ENCODE measurements at places on chromosomes 16 and 17.
A peak's percentile ranks its signal among the peaks of the same experiment; 100 is the strongest.

DNA sequence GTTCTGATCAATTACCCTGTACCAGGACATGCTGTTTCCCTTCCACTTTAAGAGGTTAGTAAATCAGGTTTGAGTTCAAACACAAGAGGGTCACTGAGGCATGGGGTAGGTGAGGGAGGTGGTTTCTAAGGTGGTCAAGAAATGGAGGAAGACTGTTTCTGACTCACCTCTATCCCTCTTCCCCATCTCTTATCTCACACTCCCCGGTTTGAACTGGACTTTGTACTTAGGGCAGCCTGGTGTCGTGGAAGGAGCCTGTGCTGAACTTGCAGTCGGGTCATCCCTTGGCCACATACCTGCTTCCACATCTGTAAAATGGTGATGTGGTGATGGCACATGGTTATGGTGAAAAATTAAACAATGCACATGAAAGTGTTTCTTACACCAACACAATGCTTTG, 17.2 kb upstream of the TMEM98 start:
- DNase-seq, result no peak

DNA sequence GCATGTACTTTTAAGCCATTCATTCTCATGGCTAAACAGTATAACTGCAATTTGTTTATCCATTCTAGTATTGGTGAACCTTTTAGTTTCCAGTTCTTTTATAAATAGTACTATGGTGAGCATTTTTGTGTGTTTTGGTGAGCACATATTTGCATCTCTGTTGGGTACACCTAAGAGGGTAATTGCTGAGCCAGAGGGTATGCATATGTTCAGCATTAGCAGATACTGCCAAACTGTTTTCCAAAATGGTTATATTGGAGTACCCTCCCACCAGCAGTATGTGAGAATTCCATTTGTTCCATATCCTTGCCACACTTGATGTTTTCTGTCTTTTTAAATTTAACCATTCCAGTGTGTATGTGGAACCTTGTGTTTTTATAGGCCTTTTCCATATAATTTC, 54.1 kb upstream of the SLC12A3 start:
- no peak for DNase-seq

- DNase-seq, result no peak
These were observed 1.3 kb downstream of the ATXN1L start for GRCh38 chr16:71847096-71847495.

GRCh38 chr17:10178506-10178991, 19.9 kb downstream of the GAS7 start:
- DNase-seq, result no peak

- DNase-seq, result no peak
These were observed 5.0 kb downstream of the NEUROD2 start for GRCh38 chr17:39602533-39603303.

DNA sequence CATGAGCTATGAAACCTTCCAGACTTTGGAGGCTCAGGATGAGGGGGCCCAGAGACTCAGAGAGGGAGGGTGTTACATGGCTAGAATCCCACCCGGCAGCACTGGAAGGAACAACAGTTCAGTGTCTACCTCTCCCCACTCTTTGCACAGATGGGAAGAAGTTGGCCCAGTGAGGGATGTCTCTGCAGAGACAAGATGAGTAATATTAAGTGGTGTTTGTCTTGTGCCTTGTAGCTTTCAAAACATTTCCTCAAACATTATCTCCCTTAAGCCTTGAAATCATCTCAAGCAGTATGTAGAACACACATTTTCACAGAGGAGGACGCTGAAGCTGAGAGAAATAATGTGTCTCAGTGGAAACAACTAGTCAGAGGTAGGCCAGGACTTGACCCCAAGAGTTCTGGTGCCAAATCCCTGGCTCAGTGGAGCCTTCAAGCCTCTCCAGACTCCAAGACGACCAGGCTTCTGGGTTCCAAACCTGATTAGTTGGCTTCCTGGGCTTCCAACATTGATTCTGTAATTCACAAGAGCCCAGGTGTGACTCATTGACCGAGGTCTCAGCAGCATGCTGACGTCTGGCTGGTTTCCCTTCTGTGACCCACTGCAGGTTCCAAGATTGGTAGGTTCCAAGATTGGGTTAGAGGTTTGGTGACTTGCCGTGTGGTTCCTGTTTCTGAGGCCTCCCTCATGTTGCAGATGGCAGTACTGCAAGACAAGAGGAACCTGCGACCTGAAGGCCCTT, 7.4 kb downstream of the RNF112 start:
- DNase-seq, result no peak

- no peak for DNase-seq
These were observed 38.8 kb upstream of the HSBP1 start for GRCh38 chr16:83768986-83769385.

GRCh38 chr16:19437280-19437679, 19.6 kb downstream of the TMC5 start:
- DNase-seq, result no peak

DNA sequence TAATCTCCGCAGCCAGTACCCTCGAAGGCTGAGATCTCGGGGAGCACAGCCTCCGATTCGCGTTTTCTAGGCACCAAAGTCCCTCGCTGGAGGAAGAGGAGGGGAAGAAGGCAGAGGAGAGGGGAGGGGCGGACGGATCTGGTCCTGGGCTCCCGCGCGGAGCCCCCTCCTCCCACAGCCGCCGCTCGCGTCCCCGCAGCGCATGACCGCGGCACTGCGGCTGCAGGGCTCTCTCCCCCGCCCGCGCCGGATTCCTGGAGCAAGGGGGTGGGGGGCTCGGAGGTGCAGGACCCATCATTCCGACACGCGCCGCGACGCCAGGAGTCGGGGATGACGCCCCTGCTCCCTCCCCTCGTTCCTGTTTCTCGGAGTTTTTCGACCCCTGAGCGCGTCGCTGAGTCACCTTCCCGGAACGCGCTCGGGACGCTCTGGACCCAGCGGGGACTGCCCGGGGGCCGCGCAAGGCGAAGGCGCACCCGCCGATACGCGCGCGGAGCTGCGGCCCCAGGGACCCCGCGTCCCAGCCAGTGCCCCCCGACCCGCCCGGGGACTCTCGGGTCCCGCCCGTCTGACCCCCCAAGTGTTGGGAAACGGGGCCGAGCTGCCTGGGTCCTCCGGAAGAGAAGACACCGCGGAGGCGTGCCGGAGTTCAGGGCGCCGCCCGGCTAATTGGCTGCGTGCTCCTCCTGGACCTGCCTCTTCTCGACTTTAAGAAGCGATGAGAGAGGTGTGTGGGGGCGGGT, 1.4 kb upstream of the SPHK1 start:
- peak; percentile 26 for DNase-seq

DNA sequence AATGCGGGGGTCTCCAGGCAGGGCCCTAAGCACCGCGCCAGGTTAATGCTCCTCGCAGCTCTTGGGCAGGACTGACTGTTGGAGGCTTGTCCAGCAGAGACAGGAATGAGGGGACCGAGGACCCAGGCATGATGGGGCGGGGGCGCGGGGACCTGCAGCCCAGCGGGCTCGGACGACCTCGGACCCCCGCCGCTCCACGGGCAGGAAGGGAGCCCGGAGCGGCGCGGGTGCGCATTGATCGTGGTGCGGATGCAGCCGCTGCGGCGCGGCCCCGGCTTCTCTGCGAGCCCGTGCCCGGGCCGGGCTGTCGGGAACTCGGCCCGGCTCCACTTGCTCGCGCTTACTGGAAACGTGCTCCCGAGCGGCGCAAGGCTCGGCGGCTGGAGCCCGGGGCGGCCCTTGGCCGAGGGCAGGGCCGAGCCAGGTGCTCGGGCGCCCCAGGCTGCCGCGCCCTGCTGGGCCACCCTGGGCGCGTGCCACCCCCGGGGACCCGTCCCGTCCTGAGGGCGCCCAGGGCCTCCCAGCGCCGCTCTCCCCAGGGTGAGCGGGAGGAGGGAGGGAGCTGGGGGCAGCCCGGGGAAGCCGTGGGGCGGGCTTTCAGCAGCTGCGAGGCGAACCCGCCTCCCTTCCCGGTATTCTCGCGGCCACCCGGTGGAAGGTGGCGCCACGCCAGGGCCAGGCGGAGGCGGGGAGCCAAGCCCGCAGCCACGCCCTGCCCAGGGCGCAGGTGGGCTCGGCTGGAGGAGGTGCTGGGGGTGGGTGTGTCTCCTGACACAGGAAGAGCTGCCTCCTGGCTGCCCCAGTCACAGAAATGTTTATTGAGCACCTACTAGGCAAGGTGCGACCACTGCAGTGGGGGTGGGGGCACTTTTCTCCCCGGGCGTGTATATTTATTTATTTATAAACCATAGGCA, 45.9 kb downstream of the SOCS3 start:
- DNase-seq, result peak; percentile 44

DNA sequence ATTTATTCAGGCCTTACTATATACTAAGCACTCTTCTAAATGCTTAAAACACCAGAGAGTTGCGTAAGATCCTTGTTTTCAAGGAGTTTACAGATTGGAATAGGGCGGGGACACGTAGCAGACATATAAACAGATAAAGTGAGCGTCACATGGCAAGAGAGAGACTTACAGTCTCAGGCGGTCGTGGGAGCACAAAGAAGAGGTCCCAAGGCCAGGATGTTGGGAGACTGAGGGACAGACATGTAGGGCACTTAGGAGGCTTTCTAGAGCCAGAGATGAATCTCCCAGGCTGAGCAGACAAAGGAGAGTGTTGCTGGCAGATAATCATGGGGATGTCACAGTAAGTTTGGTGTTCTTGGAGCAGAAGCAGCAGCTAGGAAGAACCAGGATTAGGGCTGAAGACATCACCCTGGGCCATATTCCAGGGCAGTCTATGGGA, 119.1 kb upstream of the ANKFN1 start:
- no peak for DNase-seq

- no peak for DNase-seq
These were observed 30.4 kb upstream of the NFAT5 start for GRCh38 chr16:69535123-69536050.

DNA sequence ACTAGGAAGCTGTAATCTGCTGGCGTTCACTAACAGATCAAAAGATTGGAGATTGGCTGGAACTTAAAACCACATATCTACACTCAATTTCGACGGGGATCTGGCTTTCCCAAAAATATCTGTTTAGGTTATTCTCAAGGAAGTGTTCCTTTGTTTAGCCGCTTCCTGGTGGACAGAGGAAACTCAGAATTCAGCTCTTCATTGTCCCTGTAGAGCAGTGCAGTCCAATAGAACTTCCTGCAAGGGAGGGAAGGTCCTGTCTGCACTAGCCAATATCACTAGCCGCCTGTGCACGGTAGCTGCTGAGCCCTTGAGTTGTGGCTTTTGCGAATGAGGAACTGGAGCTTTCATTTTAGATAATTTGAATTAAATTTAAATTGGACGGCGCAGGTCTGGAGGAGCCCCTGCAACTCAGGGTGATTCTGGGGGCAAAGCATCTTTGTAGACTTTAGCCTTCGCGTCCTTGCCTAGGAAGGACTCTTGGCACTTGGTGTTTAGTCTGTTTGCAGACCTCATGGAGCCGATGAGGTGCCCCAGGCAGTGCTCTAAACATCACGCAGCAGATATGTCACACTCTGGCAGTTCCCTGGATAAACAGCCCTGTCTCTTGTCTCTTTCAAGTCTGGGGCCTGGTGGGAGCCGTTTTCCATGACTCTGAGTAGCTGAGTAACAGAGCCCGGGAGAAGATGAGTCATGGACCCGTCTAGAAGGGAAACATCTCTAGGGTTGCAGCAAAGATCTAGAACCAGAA, 122.2 kb downstream of the CCDC182 start:
- no peak for DNase-seq

- DNase-seq, result no peak
These were observed 27.2 kb upstream of the MEAK7 start for GRCh38 chr16:84531671-84532111.

DNA sequence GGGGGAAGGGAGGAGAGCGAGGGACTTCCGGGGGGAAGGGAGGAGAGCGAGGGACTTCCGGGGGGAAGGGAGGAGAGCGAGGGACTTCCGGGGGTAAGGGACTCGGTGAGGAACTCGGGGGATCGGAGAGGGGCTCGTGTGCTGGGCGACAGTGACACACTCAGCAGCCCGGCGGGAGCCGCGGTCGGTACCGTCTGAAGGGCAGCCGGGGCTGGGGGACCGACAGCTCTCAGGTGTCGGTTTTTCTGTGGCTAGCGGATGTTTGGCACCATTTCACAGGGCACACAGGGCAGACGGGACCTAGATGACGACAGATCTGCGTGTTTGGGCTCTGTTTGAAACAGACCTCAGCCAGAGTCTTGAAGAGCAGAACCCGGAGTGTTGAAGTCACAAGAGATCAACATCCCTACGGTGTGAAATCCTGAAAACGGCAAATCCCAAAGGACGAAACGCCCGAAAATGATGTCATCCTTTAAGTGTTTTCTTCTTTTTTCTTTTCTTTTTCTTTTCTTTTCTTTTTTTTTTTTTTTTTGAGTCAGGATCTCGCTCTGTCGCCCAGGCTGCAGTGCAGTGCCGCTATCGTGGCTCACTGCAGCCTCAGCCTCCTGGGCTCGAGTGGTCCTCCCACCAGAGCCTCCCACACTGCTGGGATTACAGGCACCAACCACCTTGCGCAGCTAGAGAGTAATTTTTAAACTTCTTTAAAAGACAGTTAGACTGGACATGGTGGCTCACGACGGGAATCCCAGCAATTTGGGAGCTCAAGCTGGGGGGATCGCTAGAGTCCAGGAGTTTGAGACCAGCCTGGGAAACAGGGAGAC, 23.9 kb downstream of the ZNF778 start:
- DNase-seq, result peak; percentile 73

DNA sequence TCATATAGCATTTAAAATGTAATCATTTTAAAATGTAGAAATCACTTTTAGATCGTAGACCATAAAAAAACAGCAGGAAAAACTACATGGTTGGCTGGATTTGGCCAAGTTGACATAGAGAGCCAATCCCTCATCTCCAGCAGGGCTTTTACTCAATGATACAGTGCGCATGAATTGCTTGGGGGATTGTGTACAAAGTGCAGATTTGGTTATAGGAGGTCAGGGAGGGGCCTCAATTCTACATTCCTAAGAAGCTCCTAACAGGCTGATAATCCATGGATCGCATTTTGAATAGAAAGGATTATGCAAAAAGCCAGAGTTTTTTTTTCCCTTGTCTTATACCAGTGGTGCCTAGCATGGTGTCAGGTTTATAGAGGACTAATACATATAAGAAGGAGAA, 445.1 kb downstream of the MAF start:
- no peak for DNase-seq
